Caco-2 (cell line): ENCODE measurements at places on chromosomes 1 and 21. TPM values are rescaled to one million over a fixed set of nuclear protein-coding genes. Genes with fewer than 3 reads are reported as not detected.

DNA sequence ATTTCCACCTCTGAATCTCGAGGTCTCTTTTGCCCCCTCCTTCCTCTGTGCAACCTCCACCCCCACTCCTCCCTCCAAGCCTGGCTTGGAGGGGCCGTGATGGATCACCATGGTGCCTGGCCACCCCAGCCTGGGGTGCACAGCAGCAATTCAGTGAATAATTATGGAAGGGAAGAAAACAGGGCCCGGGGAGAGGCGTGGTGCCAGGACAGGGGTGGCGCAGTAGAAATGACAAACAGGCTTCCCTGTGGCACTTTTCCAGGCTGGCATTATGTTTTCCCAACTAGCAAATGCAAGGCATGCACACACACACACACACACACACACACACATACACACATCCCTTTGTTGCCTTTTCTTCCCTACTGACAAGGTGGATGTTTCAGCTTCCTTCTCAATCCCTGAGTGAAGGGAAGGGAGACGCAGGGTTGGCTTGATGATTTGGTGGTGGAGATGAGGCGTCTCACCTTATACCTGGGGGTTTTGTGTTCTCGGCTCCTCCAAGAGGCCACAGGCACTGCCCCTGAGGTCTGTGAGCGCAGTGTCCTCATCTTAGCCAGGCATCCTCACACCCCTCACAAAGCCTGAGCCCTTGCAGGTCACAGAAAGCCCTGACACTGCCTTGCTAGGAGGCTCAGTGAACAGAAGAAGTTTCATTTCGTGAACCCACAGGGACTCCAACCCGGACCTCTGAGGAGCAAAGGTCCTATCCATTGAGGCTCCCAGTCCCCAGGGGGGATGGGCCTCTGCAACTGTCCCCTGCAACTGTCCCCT lies 215.8 kb downstream of the MATN1 start:
- DNase-seq: no peak

Gene DNASE2B
- not detected in 2 replicates for total RNA-seq

GRCh38 chr1:43878440-43878839 lies 55.2 kb upstream of the ARTN start:
- DNase-seq: no peak

- no peak for DNase-seq
Measured at GRCh38 chr1:55821234-55821633, 606.1 kb upstream of the USP24 start.

Gene UBE2U
- total RNA-seq: not detected in 2 replicates

DNA sequence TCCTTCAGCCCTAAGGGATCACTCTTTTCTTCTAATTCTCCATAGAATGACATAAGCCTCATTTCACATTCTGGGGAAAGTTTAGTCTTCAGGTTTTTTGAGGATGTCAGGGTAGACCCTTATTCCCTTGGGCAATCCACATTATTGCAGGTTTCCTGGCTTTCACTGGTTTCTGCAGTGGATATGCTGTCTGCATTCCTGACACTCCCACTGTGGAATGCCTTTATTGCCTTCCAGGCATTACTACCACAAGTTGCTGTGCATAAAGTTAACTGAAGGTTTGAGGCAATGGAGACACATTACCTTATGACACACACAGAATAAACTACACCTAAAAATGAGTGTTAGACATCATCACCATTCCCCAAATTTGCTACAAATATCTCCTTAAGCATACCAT lies 12.7 kb downstream of the FASLG start:
- peak; percentile 55 for DNase-seq

DNA sequence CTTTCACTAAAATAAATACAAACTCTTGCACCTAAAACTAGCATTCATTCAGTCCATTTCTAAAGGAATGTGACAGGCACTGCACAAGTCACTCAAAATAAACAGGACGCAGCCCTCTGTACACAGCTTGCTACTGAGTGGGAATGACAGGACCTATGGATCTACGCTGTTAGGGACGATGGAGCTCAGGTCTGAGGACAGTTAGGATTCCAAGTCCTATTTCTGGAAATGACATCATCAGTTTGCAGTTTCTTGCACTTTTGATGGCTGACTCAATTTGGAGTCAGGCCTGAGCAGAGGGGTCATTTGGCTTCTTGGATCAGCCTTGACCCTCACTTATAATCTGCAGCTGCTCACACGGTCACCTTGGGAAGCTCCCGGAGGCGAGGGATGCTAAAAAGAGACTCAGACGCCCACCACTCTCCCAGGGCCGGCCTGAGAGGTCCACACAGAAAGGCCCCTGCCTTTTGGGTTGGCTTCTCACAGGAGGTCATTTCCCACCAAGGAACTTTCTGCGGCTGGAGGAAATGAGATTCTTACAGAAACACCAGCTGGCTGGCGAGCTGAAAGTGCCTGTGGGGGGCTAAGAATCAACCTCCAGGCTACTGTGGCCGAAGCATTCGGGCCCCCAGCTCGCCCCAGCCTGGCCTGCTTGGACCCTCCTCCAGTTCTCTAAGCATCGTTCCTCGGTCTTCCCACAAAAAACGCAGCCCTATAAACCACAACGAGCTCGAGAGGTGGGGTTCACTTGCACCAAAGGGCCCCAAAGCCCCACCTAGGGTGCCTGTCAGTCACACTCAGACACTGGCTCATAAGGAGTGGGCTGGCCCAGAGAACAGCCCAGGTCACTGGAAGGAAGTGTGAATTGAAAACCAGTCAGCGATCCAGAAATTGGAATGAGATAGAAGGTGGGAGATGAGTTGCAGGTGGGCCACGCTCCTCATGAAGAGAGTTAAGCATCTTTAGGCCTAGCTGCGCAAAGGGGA lies 8.9 kb upstream of the PDE9A start:
- DNase-seq: no peak

DNA sequence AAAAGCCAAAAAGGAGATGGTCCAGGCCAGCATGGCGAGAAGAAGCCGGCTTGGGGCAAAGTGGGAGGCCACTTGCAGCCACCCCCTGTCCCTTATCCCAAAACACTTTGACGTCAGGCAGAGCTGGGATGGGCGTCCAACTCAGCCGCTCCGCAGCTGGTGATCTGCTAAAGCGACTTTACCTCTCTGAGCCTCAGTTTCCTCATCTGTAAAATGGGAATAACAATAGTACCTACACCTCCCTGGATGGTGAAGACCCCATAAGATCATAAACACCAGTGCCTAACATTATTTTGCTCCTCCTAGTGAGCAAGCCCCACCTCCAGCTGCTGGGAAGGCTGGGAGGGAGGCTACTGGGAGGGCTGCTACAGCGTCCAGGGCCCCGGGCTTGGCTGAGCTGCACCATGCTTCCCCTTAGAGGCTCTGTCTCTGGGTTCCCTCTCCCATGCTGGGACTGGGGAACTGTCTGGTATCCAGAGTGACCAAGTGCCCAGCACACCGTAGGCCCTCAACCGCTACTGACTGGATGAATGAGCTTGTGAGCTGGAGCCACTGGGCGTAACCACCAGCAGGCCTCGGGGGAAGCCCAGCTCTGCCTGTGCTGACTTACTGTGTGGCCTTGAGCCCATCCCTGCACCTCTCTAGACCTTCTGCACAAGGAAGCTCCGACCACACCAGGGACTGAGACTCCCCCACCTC lies 18.3 kb downstream of the IFFO2 start:
- no peak for DNase-seq

DNA sequence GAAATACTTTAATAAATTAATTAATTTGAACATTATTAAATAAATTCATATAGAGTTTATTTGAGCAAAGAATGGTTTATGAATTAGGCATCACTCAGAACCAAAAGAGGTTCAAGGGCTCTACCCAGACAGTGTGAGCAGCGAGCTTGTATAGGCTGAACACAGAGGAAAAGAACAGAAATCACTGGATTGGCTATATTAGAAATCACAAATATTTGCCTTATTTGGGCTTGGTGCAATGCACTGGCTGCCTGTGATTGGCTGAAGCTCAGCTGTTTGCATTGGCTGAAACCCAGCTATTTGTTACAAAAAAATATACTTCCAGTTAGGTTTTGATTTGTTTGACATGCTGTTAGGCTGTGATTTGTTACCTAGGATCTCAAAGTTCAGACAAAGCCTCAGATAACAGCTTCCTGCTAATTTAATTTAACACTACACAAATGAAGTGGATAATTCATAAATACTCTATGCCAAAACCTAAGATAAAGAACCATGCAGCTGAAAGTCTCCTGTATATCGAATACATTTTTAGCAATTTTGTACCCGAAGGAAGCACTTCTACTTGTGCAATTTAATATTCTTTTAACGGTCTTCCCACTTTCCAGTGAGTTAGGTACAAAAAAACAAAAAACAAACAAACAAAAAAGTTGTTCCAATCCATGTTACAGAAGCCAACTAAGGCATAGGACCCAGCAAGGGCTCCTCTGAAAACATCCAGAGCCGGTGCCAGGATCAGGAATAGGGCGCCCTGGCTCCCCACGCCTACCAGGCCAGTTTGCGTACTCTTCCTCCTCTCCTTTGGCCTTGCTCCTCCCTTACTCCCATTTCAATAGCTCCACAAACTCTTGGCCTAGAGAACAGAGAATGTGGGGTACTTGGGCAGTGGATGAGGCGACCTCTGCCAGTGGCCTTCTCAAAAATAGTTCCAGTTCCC lies 179.1 kb downstream of the DUSP10 start:
- no peak for DNase-seq

GRCh38 chr1:208170252-208170651 lies 73.9 kb downstream of the PLXNA2 start:
- no peak for DNase-seq

DNA sequence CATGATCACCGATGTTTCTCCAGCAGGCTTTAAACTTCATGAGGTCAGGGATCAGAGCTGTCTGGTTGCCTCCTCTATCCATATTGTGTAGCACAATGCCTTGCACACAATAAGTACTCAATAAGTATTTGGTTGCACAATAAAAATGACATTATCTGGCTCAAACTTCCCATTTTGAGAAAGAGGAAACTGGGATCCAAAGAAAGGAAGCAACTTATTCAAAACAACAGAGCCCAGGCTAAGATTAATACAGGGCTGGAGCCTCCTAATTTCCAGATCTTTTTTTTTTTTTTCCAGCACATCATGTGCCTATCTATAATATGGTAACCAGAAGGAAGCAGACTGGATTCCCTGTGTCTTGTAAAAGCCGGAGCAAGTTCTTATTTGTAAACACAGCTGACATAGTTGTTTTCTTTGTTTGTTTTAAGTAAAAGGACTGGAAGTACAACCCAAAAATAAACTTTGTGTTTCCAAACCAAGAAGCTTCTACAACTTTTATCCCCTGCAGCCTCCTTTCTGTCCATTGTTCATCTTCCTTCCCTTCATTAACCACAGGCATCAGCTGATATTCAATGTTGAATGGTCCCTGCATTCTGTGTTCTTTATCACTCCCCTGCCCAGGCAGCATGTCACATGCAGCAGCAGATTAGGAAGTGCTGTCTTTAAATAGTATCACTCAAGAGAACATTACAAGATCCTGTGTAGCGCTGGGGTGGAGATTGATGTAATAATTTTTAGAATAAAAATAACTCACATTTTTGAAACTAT lies 71.2 kb upstream of the HOOK1 start:
- DNase-seq: no peak

Gene OR2T35
- total RNA-seq: not detected in 2 replicates

- DNase-seq: no peak
Measured at GRCh38 chr1:95072117-95072516, 634 bp downstream of the ALG14 start.

DNA sequence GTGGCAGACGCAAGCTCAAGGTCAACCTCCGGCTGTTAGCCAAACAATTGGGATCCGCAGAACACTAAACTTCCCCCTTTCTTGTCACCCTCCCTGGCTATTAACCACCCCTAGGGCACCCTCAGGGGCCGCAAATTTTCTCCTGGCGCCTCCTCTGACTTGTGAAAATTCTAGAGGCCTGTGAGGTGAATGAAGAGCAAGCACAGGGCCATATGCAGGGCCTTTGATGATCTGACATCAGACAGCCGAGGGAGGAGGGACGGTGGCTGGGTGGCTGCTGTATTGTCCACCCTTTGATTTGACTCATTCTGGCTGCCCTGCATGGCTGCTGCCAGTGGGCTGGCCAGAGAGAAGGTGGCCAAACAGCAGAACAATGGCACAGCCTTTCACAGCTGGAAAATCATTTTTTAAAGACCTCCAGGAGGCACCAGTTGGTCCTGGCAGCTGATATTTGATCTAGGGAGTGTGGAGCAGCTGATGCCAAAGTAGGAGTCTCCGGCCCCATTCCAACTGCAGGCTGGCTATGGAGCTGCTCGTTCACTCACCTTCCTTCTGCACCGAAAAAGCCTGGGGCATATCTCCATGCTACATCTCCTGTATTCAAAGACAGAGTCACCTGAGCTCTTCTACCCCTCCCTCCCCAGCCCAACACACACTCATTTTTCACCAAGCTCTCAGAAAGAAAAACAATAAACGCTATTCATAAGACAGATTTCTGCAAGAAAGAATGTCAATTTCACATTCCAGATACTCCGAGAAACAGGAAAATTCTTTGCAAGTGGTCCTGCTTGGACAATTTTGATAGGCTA lies 44.9 kb upstream of the BARHL2 start:
- no peak for DNase-seq

DNA sequence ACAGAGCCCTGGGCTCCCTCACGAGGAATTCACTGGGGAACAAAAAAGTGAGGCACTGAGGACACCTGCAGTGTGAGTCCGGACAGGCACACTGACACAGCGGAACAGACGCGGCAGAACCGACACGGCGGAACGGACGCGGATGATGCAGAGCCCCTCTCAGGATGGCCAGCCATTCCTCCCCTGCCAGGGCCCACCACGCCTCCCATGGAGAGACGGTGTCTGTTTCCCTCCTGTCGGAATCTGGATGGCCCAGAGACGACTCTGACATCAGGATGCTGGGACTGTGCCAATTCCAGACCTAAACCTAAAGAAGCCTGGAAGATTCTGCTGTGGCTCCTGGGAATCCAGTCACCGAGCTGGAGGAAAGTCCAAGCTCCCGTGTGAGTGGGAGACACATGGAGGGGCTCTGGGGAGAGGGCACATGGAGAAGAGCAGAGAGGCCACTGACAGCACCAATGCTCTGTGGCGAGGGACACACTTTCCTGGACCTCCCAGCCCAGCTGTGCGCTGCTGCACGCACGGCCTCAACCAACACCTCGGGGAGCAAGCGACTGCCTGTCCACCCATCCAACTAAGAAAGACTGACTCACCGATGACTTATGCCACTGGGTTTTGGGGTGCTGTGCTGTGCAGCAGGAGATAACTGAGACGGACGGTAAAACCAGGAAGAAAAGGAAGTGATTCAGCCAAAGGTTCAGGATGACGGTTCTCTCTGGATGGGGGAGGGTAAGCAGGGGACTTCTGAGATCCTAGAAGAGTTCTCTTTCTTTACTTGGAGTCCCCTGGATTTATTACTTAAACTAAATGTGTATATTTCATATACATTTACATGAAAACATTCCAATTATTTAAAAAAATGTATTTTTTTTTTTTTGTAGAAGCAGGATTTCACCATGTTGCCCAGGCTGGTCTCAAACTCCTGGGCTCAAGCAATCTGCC lies 23.3 kb downstream of the ZBTB17 start:
- DNase-seq: no peak

Gene ECM1
- 0.95 and 2.4 TPM in 2 replicates for total RNA-seq

DNA sequence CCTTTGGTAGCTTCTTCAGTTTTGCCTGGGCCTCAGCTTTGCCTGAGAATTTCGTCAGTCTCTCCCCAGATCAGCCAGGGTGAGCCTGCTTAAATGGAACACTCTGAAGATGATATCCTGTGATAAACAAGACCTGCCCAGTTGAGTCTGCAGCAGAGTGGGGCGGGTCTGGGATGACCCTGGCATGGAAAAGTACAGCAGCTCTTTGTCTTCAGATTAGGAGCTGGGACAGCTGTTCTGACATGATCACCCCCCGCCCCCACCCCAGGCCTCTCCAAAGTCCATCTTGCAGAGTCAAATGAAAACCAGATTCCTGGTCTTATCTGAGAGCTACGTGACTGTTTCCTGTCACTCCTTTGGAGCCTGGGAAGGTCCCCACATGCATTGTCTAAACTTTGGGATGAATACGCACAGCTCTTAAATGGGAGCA lies 2.2 kb upstream of the TMEM51 start:
- DNase-seq: peak; percentile 67

- no peak for DNase-seq
Measured at GRCh38 chr1:42844592-42845140, 1.7 kb upstream of the ZNF691 start.
